ENCODE measurements at places on chromosomes 5 and 9.

DNA sequence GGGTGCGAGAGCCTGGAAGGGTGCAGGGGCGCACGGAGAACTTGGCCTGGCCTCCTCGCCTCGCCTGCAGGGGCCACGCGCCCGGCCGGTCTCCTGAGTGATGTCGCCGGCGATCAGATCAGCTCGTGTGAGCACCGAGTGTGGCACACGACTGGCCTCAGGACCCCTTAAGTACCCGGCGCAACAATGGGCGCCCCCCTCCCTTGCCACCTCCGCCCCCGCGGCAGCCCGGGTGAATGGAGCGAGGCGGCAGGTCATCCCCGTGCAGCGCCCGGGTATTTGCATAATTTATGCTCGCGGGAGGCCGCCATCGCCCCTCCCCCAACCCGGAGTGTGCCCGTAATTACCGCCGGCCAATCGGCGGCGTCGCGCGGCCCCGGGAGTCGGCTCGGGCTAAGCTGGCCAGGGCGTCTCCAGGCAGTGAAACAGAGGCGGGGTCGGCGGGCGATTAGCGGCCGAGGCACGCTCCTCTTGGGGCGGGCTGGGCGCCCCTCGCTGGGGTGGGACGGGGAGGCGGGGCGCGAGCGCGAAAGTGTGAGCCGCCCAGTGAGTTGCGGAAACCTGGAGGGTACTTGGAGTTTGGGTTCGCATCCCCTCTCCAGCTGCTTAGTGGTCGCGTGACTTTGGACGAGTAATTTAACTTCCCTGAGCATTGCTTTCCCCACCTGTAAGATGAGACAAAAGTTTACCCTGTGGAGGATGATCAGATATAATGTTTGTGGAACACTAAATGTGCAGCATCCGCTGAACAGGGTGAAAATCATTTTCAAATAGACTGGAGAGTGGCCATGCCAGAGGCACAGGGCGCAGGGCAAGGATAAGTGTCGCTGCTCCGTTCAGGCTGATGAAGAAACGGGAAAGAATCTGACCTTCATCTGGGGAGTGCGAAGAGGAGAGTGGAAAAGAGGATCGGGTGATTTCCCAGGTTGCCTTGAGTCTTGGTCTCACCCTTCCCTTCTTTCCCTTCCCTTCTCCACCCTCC, at the start of gene NEUROG1:
NEUROG1 (minus strand) TSS at position 145 of the 982 bp plus-strand sequence. CDS start 274 bp downstream, outside the sequence.
- no peak for DNase-seq

- no peak for DNase-seq
Measured at GRCh38 chr9:107020040-107020530, 157.1 kb downstream of the ZNF462 start.

GRCh38 chr9:100322954-100323536, 29.7 kb downstream of the TEX10 start:
- no peak for DNase-seq

DNA sequence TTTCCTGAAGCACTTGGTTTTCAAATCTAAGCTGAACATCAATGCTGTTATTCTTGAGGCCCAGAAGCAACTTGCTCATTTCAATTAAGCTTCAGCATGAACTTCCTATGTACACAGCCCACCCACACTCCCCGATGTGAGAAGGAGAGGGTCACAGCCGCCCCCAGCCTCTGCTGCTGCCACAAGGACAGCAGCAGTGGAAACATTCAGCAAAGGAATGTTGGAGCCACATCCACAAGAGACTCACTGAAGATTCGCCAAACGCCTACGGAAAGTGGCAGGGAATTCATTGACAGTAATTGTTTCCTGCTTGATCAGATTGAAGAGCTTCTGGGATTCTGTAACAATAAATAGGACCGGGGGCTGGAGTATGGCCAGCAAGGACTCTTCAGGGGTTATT, 2.9 kb downstream of the TGFBI start:
- no peak for DNase-seq

- DNase-seq: no peak
Measured at GRCh38 chr9:106707738-106708474, 155.1 kb upstream of the ZNF462 start.

GRCh38 chr9:107946364-107947141, 457.0 kb upstream of the KLF4 start:
- no peak for DNase-seq

GRCh38 chr9:134522976-134523375, 118.6 kb upstream of the COL5A1 start:
- no peak for DNase-seq

DNA sequence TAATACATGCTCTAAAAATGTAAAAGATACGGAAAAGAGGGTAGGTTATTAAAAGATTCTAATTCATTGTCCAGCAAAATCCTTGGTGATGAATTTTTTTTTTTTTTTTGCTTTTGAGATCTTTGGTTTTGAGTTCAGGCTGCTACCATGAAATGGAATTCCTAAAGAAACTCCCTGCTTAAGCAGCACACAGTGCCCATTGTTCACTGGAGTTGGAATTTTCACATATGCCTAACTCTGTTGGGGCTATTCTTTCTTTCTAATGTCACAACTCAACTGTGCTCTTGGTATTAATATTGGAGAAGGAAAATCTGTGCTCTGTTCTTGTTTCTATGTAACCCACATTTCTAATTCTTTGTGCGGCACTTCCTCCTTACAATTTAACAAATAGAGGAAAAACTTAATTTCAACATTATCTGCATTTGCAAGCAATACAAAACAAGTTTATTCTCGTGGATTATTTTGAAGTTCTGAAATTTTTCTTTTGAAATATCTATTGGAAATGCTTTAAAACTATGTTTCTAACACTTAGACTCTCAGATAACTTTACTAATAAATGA, 21.6 kb downstream of the MATR3 start:
- DNase-seq: no peak

DNA sequence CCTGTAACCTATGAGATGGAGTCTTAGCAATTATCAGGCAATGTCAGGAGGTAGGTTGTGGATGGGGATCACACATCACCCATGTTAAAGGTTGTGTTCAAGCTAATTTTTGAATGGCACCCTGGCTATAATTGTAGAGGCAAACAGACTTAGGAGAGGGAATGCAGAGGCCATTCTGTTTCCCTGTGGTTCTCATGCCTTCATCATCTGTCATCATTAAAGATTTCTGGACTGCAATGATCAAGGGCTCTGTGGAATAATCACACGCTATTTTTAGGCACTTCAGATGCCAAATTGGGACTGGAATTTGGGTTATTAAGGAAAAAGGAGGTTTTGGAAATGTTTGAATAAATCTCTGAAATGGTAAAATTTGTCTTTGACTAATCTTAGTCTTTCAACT, 1065.4 kb downstream of the TAF11L14 start:
- DNase-seq: no peak

- no peak for DNase-seq
Measured at GRCh38 chr9:93126151-93126781, 7.8 kb downstream of the NINJ1 start.

- no peak for DNase-seq
Measured at GRCh38 chr5:3658929-3659328, 63.3 kb downstream of the IRX1 start.

- DNase-seq: no peak
Measured at GRCh38 chr9:108382310-108382709, 473.5 kb downstream of the ACTL7B start.

DNA sequence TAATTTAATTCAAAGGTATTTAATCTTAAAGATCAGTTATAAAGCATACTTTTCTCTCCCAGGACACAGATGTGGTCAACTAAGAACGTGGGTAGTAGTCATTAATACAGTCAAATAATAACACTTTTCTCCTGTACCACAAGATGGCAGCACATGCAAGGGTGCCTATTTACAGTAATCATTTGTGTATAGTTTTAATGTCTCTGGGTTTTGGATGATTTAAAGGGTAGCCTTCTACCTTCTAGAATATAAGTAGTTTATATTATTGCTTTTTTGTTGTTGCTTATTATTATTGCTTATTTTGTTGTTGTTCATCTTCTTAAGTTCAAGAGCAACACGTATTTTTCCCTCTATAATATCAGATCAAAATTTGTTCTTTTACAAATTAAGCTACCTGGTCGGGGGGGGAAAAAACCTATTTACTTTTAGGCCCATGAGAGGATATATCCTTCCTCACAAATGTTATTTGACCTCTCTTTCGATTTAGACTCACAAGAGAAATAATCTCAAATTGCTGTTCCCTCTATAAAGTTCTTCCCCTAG, 59.6 kb upstream of the SLC27A6 start:
- peak; percentile 19 for DNase-seq

- DNase-seq: no peak
Measured at GRCh38 chr9:133114886-133115603, 6.0 kb downstream of the RALGDS start.

DNA sequence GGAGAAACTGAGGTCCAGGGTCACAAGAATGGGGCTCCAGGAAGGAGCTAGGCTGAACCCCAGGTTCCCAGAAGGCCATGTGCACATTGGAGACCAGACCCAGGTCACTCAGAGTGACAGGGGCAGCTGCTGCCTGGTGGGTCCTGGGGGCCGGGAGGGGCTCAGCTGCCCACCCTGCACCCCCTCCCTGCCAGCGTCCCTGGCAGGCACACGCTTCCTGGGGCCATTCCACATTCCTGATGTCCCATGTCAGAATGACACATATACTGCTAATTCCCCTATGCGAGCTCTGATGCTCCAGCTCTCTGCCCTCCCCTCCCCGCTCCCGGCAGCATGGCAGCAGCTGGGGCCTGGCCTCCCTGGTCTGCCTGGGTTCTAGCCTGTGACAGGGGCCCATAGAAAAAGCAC, 14.0 kb downstream of the FGFR4 start:
- DNase-seq: no peak

DNA sequence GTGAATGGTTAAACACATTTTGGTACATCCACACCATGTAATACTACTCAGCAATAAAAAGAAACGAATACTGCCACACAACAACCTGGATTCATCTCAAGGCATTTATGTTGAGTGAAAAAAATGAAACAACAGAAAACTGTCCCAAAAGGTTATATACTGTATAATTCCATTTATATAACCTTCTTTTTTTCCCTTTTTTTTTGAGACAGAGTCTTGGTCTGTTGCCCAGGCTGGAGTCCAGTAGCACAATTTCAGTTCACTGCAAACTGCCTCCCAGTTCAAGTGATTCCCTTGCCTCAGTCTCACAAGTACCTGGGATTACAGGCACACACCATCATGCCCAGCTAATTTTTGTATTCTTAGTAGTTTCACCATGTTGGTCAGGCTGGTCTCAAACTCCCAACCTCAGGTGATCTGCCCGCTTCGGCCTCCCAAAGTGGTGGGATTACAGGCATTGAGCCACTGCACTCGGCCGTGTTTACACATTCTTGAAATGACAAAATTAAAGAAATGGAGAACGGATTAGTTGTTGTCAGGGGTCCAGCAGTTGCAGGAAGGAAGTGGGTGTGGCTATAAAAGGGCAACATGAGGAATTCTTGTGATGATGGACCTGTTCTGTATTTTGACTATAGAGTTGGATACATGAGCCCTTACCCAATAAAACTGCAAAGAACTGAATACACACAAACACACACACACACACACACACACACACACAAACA, 17.4 kb downstream of the PPP6C start:
- DNase-seq: no peak

DNA sequence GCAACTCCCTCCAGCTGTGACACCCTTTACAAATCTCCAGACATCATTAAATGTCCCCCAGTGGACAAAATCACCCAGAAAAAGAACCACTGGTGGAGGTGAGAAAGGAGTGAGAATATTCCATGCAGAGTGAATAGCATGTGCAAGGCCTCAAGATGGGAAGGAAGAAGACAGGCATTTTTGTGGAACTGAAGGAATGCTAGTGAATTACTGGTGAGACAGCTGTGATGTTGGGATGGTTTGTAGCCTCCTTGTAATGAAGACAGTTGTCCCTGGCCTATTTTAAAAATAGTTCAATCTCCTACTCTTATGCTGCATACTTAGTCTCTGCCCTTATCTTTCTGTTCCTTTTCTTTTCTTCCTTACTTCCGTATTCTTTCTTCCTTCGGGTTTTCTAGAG, 124.9 kb upstream of the RPS23 start:
- DNase-seq: no peak

DNA sequence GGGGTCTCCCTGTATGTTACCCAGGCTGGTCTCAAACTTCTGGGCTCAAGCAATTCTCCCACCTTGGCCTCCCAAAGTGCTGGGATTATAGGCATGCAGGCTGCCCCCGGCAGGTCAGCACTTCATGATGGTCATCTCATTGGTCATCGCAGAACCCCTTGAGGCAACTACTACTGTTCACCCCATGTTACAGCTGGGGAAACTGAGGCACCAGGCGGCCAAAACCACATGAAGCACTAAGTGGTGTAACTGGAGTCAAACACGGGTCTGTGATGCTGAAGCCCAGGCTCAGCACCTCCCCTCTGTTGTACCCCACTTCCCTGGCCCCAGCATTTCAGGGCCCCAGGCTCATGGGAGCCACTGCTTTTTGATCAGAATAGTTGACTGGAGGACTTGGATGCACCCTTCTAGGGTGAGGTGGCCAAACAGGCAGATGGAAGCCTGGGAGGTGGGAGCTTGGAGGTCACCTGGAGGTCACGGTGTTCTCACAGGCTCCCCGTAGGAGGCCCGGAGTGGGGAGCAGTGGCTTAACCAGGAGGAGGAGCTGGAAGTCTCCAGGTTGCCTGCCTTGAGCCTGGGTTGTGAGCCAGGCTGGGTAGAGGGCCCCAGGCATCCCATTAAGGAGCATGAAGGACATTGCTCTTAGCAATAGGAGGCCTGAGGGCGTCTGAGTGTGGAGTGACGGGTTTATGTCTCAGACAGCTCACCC, 57.3 kb upstream of the RPL26L1 start:
- no peak for DNase-seq

DNA sequence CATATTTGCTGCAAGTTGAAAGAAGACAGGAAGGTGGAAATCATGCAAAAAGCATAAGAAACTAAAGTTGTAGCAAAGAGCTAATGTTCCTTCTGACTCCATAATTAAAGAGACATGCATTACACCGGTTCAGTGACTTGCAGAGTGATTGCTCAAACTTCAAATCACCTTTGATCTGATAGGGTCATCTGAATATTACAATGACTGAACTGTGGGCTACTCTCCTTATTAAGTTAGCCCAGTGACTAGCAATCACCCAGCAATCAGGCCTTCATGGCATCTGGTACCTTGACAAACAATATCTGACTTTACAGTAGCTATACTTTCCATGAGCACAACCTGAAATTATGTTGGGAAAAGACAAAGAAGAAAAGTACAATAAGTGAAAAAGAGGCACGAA, 84.9 kb downstream of the NREP start:
- DNase-seq: no peak

- DNase-seq: no peak
Measured at GRCh38 chr9:138028596-138028995, 151.0 kb downstream of the CACNA1B start.

- DNase-seq: no peak
Measured at GRCh38 chr5:123028222-123028621, 8.3 kb downstream of the PPIC start.

- DNase-seq: no peak
Measured at GRCh38 chr5:149133795-149134777, 7.2 kb upstream of the ABLIM3 start.

GRCh38 chr9:129834489-129835127, 467 bp downstream of the C9orf78 start:
- no peak for DNase-seq

GRCh38 chr5:57402348-57402747, 80.3 kb downstream of the ACTBL2 start:
- DNase-seq: no peak

DNA sequence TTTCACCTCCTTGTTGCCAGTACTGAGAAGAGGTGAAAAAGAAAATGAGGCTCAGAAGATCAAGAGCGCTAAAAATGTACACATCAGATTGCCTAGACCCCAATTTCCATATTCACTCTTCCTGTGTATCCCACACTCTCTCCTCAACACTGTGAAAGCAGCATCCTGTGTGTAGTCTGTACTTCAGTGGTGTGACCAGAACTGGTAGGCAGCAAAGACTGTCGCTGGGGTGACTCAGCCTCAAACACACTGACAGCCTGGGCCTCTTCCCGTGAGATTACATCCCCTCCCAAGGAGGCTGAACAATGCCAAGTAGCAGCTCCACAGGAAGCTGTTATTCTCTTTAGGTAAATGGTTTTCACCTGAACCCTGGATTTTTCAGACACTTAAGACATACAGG, 135.5 kb downstream of the CCDC192 start:
- no peak for DNase-seq

All from stimulated activated CD4-positive, alpha-beta T cell treated with anti-CD3 and anti-CD28 coated beads, TNF-alpha, amount 100 ng/mL, for 48 hours (primary cell).